Fibroblast of lung (primary cell): ENCODE measurements at places on chromosomes 7 and 10. TPM values are rescaled to one million over a fixed set of nuclear protein-coding genes. Genes with fewer than 3 reads are reported as not detected.

Gene PPP1R3C
- 94.5 and 125 TPM in 2 replicates for total RNA-seq

Gene TMEM140
- 13.1 and 29.7 TPM in 2 replicates for total RNA-seq

Gene IDI2
- total RNA-seq, result not detected in 2 replicates

Gene WEE2
- total RNA-seq, result not detected in 2 replicates

Gene EVX1
- not detected in 2 replicates for total RNA-seq

Gene BICC1
- total RNA-seq, result 62.7 and 64.7 TPM in 2 replicates

Gene MRC1
- under 0.01 TPM in 1 of 2 replicates, not detected in the other for total RNA-seq

Gene COPG2
- total RNA-seq, result 34.7 and 52.4 TPM in 2 replicates

Gene SPDYE5
- total RNA-seq, result not detected in 2 replicates

Gene MSMB
- not detected in 2 replicates for total RNA-seq

Gene PKD2L1
- total RNA-seq, result not detected in 2 replicates

Gene HIF1AN
- total RNA-seq, result 10.3 and 14.2 TPM in 2 replicates

Gene UPK3BL1
- total RNA-seq, result 5.4 and 9.8 TPM in 2 replicates

Gene FXYD4
- not detected in 2 replicates for total RNA-seq

Gene CYP3A4
- total RNA-seq, result 0.17 TPM in 1 of 2 replicates, not detected in the other

Gene PNLIPRP1
- not detected in 2 replicates for total RNA-seq

Gene ARHGAP22
- total RNA-seq, result 21.3 and 75.5 TPM in 2 replicates

Gene RNF32
- 2.6 and 2.8 TPM in 2 replicates for total RNA-seq
